Amniotic epithelial cell (primary cell): ENCODE measurements at places on chromosomes 3 and 15.

DNA sequence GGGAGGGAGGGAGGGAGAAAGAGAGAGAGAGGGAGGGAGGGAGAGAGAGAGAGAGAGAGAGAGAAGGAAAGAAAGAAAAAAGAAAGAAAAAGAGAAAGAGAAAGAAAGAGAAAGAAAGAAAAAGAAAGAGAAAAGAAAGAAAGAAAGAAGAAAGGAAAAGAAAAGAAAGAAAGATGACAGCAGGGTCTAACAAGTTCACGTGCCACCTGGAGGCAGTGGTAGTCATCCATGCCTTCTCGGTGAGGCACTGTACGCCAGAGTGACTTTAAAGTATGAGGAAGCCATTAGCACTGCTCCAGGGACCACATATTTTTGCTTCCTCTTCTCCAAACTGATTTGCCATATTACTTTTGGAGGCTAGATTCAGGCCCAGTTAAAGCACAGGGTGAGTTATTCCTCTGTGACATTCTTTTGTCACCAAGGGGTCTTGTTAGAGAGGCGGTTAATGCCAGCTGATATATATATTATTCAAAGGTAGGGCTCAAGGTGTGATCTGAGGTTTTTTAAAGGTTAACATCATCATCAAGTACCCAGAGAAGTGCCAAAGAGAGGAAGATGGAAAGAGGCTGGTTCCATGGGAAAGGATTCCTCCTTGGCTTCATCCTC, at the start of gene HTR3D:
Gene HTR3D (plus strand): TSS at position 556 of the 606 bp plus-strand sequence. CDS start 0 bp downstream, at position 556.
- no peak for DNase-seq

GRCh38 chr15:46855388-46855787, 861.9 kb upstream of the SEMA6D start:
- DNase-seq, result no peak

DNA sequence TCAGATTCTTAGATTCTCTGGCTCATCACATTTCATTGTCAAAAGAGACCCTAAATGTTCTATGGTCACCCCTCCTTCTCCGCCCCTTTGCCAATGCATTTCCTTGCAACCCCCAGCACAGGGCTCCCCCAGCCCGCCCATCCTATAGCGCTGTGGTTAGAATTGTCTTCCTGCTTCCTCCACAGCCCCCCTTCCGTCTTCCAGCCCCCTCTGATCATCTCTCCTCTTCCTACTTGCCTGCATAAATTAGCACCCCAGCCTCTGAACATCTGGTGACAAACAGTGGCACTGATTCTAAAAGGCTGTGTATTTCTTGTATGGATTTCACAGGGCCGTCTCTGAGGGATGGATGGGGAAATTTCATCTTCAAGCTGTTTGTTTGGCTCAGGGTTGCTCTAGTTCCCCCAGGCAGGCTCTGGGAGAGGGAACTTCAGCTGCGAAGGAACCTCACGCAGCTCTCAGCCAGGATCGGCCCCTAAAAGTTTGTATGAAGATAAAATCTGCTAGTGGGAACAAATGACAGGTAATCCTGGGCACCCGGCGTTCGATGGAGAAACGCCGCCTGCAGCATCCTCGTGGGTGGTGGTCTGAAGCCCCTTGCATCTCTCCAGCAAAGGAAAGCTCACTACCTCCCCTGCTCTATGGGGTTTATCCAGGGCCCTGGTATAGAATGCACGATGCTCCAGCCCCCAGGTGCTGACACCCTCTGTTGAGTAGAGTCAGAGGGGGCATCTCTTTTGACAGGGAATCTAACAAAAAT, 83.0 kb downstream of the WNT7A start:
- DNase-seq, result no peak

- peak; percentile 18 for DNase-seq
Observed at GRCh38 chr3:4271834-4272233, 31.3 kb upstream of the SETMAR start.

GRCh38 chr15:70165716-70166284, 68.1 kb upstream of the TLE3 start:
- no peak for DNase-seq

DNA sequence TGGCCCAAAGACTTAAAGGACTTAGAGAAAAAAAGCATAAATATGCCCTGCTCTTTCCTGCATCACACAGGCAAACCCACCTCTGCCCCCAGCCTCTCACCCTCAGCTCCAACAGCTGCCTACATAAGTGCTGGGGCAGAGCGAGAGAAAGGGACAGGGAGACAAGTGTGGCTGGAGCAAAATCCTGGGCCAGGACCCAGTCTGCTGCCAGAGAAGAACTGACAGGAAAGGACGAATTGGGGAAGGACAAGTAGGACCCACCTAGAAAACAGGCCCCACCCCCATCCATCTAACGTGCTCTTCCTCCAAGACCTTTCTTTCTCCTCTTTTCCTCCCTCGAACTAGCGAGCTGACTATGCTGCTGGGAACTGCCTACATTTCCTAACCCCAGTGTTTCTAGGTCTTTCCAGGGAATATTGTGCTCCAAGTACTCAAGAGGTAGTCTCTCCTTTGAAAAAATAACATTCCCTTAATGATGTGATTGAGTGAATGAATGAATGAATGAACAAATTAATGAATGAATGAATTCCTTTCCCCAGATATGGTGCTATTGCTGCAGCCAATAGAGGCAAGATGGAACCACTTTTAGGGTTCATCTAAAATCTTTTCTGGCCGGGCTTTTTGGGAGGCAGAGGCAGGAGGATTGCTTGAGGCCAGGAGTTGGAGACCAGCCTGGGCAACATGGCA, 18.4 kb downstream of the IGDCC4 start:
- no peak for DNase-seq

DNA sequence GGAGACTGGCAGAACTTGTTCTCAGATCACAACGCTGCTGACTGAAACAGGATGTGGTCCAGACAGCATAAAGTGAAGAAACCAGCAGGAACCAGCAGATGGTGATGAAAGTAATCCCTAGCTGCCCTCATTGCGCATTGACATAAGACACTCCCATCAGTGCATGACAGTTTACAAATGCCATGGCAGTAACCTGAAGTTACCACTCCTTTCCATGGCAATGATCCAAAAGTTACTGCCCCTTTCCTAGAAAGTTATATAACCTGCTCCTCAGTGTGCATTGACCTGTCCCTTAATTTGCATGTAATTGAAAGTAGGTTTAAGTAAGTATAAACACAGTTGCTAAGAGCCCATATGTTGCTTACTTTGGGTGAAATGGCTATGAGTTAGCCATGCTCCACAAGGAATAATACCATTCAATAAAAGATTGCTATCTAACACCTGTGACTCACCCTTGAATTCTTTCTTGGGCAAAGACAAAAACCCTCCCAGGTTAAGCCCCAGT, 149.1 kb upstream of the CD96 start:
- DNase-seq, result peak; percentile 53

DNA sequence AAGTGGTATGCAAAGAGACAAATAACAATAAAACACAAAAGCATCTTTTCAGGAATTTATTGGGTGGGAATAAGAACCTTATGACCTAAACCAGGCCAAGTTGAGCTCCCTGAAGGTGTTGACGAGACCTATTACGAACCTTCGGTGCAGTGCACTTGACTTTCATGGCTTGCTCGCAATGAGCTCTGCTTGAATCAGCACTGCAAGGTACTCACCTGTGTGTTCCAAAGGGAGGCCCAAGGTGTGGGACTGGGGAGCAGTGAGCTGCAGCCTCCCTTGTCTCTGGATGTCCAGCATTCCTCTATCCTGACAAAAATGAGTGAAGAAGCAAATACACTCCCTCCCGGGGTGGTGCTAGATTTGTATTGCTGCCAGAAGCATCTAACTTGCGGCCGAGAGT, at the start of gene MDFIC2:
Gene MDFIC2 (minus strand): TSS at position 303 of the 400 bp plus-strand sequence. CDS start 665 bp downstream, outside the sequence.
- no peak for DNase-seq

GRCh38 chr15:45664451-45664850, 29.6 kb downstream of the SQOR start:
- DNase-seq, result peak; percentile 49
